ENCODE measurements at places on chromosomes 7 and 10. TPM values are rescaled to one million over a fixed set of nuclear protein-coding genes. Genes with fewer than 3 reads are reported as not detected.
A peak's percentile ranks its signal among the peaks of the same experiment; 100 is the strongest.

DNA sequence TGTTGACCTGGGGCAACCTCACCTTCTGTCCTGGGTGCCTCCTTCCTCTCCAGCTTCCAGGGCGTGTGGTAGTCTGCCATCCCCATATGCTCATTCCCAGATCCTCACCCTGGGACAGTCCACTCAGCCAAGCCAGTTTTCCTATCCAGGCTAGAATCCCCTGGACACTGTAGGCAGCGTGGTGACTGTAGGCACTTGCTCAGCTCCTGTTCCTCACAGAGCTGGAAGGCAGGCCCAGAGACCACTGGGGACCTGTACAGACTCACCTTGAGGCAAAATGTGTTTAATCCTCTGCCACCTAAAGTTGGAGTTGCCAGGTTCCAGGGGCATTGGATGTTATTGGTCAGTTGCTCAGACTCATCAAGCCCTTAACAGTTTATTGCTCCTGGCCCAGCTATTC lies 2.4 kb upstream of the GRID1 start:
- DNase-seq: no peak

DNA sequence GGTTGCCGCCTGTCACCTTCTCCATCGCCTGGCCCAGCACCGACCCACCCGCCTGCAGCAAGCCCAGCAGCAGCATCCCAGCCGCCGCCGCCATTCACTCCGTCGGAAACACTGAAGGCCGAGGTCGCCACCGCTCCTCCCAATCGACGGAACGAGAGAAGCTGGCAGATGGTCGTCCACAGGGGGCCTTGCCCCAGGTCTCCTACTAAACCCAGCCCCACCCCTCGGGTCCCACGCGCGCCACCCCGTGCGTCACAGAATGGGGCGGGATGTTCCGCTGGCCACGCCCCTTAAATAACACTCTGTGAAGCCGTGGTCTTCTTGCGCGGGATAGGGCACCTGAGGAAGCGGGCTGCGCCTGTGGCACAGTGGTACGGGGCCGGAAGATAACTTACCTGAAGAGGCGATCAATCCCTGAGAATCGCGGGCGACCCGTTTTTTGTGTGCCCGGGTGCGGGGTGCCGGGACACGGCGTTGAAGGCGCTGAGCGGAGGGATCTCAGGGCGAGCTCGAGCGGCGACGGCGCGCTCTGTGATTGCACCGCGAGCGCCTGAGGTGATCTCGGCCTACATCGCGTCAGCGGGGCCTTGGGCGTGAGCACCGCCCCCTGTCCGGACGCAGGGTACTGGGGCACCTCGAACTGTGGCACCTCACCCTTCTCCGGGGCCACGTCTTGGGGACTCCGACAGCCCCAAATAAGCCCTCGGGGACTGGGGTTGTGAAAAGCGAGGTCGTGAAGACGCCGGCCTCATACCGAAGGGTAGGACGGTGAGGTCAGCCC lies at the start of gene CYP51A1:
CYP51A1 (minus strand) TSS at position 207 of the 781 bp plus-strand sequence; CDS start at position 94, 113 bp downstream.
- DNase-seq: peak; percentile 98

- DNase-seq: peak; percentile 92
These were observed 488.3 kb downstream of the TNS3 start for GRCh38 chr7:47093320-47094234.

The GPR146 gene
- 2.7 TPM for total RNA-seq

- DNase-seq: no peak
These were observed 568.0 kb downstream of the ZWINT start for GRCh38 chr10:55793024-55793423.

GRCh38 chr7:93006480-93007095 lies 111.2 kb downstream of the SAMD9 start:
- no peak for DNase-seq

DNA sequence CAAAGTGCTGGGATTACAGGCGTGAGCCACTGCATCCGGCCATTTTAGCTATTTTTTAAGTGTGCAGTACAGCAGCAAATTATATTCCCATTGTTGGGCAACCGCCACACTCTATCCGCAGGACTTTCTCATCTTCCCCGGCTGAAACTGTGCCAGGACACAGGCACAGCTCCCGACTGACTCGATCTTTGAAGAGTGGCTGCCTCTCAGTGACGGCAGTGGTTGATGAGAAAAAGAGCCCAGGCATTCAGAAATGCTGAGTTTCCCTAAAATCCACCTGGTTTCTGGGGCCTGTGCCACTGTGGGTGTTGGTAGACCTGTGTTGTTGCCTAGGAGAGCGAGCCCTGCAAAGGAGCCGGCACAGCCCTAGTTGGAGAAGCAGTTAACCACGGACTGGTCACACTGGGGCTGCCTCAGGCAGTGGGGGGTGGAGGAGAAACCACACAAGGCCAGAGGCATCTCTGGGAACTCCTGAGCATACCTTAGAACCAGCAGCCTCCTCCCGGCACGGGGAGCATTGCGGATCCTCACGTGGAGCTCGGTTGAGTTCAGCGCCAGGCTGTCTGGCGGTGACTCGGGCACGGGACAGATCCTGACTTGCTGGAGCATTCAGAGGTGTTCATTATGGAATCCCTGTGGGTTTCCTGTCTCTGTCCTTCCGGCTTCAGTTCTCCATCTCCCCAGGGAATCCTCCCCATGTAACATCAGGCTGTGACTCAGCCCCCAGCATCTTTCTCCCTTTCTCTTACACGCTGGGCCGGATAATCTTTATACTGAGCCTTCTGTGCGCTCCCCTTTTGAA lies 16.2 kb downstream of the PFKFB3 start:
- no peak for DNase-seq

DNA sequence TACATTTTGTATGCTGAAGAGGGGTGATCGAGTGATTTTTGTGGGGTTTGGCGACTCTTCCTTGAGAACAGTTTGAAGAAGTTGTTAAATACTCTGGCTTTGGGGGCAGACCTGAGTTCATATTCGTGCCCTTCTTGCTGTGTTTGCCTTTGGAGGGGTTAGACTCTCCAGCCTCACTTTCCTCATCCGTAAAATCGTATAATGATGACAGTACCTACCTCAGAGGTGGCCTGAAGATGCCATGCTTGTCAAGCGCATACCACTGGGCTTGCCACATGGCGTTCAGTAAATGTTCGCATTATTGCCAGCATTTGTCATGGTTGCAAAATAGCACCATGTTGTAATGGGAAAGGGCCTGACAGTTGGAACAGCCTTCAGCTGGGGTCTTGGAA lies 1.3 kb downstream of the STK17A start:
- DNase-seq: peak; percentile 53

The WNT2 gene
- 14.8 TPM for total RNA-seq

GRCh38 chr10:2117641-2118040 lies 380.3 kb upstream of the ADARB2 start:
- DNase-seq: no peak

DNA sequence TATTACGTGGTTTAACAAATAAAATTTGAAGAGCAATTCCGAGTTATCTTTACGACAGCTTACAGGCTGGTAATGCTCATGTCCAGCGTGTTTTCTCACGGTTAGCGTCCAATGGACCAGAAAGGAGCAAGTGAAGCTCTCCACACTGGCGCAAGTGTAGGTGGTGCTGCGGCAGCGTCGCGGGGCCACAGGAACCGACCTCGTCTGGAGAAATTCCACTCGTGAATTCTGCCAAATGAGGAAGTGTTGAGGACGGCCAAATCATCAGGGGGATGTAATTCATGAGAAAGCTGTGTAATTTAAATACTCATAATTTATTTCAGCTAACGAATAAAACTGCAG lies 350 bp upstream of the ZNF37A start:
- DNase-seq: no peak

The KIAA1549 gene
- total RNA-seq: 4.1 TPM

GRCh38 chr7:80472491-80473200 lies 39.2 kb downstream of the GNAT3 start:
- DNase-seq: peak; percentile 76

DNA sequence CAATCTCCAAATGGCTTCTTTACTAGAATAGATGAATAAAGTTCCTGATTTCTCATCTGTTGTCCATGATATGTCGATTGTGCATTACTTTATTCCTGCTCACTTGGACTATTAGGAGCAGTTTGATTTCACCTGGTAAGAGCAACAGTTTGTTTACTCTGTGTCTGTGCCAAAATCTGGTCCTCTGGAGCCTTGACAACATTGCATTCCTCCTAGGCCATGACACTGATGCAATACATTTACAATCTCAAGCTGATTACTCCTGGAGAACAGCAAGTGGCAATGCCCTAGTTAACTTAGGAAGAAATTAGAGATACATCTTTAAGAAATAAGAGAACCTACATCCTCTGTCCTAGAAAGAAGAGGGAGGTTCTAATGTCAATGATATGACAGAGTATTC lies 71.8 kb downstream of the SGCE start:
- peak; percentile 30 for DNase-seq

- DNase-seq: no peak
These were observed 825.3 kb upstream of the C7orf33 start for GRCh38 chr7:147765301-147765700.

- DNase-seq: no peak
These were observed 8.1 kb upstream of the ARHGAP22 start for GRCh38 chr10:48613016-48613415.

- peak; percentile 96 for DNase-seq
These were observed 26.1 kb downstream of the PLAC9 start for GRCh38 chr10:80158598-80159127.

GRCh38 chr10:110525349-110526260 lies 27.9 kb downstream of the DUSP5 start:
- no peak for DNase-seq

GRCh38 chr10:80685355-80685754 lies 147.7 kb downstream of the SH2D4B start:
- no peak for DNase-seq

- no peak for DNase-seq
These were observed 30.5 kb downstream of the TACC2 start for GRCh38 chr10:122019414-122019975.

- no peak for DNase-seq
These were observed 51.3 kb downstream of the TSPAN12 start for GRCh38 chr7:120806669-120807068.

The GSDME gene
- 6.9 TPM for total RNA-seq
